ENCODE measurements at places on chromosomes 16 and 17. TPM values are rescaled to one million over a fixed set of nuclear protein-coding genes. Genes with fewer than 3 reads are reported as not detected.

TMC7 gene
- not detected for total RNA-seq

CD300A gene
- total RNA-seq: 11.3 TPM

GRCh38 chr16:11526655-11527350, 59.9 kb downstream of the LITAF start:
- H3K27me3 ChIP-seq: no peaks in the 10 kb centered on the region

GRCh38 chr17:49093131-49093530, 39.4 kb upstream of the B4GALNT2 start:
- H3K36me3 ChIP-seq: no peaks in the 10 kb centered on the region
- no peaks in the 10 kb centered on the region for H3K4me1 ChIP-seq
- H3K4me3 ChIP-seq: no peak overlapping the region
- DNase-seq: no peak
- peaks cover 3% of the 10 kb centered on the region for H3K27me3 ChIP-seq

MT3 gene
- total RNA-seq: 3.1 TPM

C1QTNF8 gene
- total RNA-seq: not detected

KRTAP2-3 gene
- not detected for total RNA-seq

GALK1 gene
- total RNA-seq: 69.3 TPM

EVPLL gene
- not detected for total RNA-seq

DNA sequence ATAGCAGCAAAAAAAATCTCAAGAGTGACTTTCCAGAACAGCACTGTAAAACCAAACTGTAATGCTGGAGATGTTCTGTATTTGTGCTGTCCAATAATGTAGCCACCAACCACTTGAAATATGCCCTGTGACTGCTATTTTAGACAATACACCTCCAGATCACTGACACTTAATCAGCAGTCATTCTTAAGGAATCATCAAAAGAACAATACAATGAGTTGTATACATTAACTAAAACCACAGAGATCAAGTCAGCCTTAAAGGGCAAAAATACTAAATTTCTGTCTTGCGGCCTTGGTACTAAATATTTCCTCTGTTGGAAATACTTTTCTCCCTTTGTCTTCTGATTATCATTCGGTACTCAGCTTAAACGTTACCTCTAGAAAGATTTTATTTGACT, 33.6 kb upstream of the ANKFY1 start:
- DNase-seq: no peak
- H3K36me3 ChIP-seq: peaks cover 16% of the 10 kb centered on the region
- H3K27me3 ChIP-seq: no peaks in the 10 kb centered on the region
- H3K4me3 ChIP-seq: no peak overlapping the region
- no peak overlapping the region for H3K27ac ChIP-seq

GRCh38 chr16:24102209-24102660, 153.9 kb upstream of the CACNG3 start:
- no peak overlapping the region for H3K27ac ChIP-seq
- no peak overlapping the region for H3K4me3 ChIP-seq
- H3K4me1 ChIP-seq: no peaks in the 10 kb centered on the region
- DNase-seq: no peak
- H3K27me3 ChIP-seq: no peaks in the 10 kb centered on the region
- H3K36me3 ChIP-seq: peaks cover 17% of the 10 kb centered on the region

ST6GALNAC1 gene
- 2.3 TPM for total RNA-seq

MIS12 gene
- 32.0 TPM for total RNA-seq

CALB2 gene
- not detected for total RNA-seq

GRCh38 chr17:32357615-32358014, 7.7 kb downstream of the ZNF207 start:
- peaks cover 37% of the 10 kb centered on the region for H3K4me1 ChIP-seq
- H3K27me3 ChIP-seq: no peaks in the 10 kb centered on the region
- peaks cover 61% of the 10 kb centered on the region for H3K36me3 ChIP-seq
- no peak for DNase-seq
- no peak overlapping the region for H3K27ac ChIP-seq

MYH1 gene
- not detected for total RNA-seq

DNA sequence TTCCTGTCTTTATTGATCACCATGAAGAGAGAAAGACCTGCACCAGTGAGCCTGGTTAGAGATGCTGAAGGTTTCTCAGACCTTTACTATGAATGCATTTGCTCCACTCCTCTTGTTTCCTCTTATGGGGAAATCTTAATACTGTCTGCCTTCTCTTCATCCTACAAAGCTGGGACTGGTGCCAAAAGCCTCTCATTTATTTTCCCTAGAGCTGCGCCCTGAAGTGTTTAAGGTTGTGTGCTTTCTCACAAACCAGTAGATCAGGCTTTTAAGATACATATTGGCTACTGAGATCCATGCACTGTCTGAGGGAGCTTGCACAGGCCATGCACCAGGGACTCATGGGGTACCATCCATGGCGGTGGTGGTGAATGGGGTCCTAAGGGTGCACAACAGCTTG, 286.1 kb upstream of the PMFBP1 start:
- no peak overlapping the region for H3K4me3 ChIP-seq
- no peak for DNase-seq
- no peaks in the 10 kb centered on the region for H3K4me1 ChIP-seq
- H3K36me3 ChIP-seq: no peaks in the 10 kb centered on the region
- no peaks in the 10 kb centered on the region for H3K27me3 ChIP-seq
- no peak overlapping the region for H3K27ac ChIP-seq

NPIPA5 gene
- 11.5 TPM for total RNA-seq

GRCh38 chr16:88131256-88131655, 180.0 kb downstream of the BANP start:
- H3K4me1 ChIP-seq: no peaks in the 10 kb centered on the region
- DNase-seq: no peak
- H3K27ac ChIP-seq: no peak overlapping the region
- H3K4me3 ChIP-seq: no peak overlapping the region
- no peaks in the 10 kb centered on the region for H3K36me3 ChIP-seq

GRCh38 chr17:13690806-13691205, 89.1 kb upstream of the HS3ST3A1 start:
- H3K27ac ChIP-seq: no peak overlapping the region
- no peak overlapping the region for H3K4me3 ChIP-seq
- H3K4me1 ChIP-seq: no peaks in the 10 kb centered on the region
- H3K27me3 ChIP-seq: peaks cover 9% of the 10 kb centered on the region

TTLL6 gene
- not detected for total RNA-seq

DNA sequence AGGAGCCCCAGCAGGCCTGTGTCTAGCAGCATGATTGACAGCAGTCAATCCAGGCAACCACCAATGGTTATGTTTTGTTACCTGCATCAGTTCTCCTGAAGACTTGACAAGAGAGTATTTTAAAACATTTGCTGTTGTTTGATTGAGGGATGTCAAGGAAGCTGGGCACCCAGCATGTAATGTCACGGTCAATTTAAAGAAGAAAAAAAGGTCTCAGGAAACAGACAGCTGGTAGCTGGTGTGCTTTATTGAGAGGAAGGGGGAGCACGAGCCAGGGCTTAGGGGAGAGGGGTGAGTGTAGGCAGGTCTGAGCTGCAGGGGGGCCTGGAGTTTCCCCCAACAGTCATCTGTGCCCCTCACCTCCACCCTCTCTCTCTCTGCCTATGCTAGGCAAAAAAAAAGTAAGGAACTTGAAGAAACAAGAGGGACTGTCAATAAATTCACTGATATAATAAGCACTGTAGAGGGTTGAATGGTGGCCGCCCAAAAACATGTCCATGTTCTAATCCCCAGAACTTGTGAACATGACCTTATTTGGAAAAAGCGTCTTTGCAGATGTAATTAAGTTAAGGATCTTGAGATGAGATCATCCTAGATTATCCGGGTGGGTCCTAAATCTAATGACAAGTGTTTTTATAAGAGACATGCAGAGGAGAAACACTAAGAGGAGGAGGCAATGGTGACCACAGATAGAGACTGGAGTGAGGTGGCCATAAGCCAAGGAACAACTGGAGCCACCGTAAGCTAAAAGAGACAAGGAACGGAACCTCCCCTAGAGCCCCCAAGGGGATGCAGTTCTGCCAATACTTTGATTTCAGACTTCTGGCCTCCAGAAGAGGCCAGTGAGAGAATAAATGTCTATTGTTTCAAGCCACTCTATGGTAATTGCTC, 14.5 kb downstream of the TSPOAP1 start:
- no peaks in the 10 kb centered on the region for H3K27me3 ChIP-seq
- no peak overlapping the region for H3K27ac ChIP-seq
- no peak for DNase-seq
- peaks cover 2% of the 10 kb centered on the region for H3K36me3 ChIP-seq
- no peak overlapping the region for H3K4me3 ChIP-seq
- H3K4me1 ChIP-seq: peaks cover 18% of the 10 kb centered on the region

DNA sequence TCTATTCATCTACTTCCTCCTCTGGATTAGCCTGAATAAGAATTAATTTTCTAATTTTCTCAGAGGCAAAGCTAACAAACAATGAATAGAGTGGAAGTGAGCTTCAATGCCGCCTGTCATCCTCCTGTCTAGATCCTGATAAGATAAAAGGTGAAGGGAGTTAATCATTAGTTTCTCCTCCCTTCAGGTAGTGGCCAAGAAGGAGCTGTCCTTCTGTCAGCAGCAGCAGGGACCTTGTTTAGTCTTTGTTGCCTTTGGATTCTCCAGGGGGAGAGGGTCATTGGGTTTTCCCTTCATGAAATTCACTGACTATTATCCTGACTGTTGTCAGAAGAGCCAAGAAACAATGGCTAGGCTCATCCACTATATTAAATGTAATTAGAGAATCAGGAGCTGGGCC, 420.2 kb upstream of the GOT2 start:
- no peaks in the 10 kb centered on the region for H3K27me3 ChIP-seq
- H3K4me1 ChIP-seq: no peaks in the 10 kb centered on the region
- H3K36me3 ChIP-seq: no peaks in the 10 kb centered on the region
- no peak overlapping the region for H3K27ac ChIP-seq

DNA sequence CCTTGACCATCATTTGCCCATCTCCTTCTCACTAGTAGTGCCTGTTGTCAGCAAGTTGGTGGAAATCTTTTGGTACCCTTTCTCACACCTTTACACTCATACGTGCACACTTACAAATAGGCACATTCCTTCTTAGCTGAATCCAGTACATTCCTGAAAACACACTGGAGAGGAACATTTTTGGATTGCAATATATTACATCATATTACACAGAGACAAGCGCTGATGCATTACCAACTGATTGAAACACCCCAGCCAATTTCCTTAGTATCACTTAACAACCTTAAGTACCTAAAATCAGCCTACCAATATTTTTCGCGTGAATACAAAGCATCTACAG, 64.1 kb downstream of the PLCG2 start:
- DNase-seq: no peak
- peaks cover 8% of the 10 kb centered on the region for H3K27me3 ChIP-seq
- H3K36me3 ChIP-seq: no peaks in the 10 kb centered on the region
- H3K27ac ChIP-seq: no peak overlapping the region
- no peak overlapping the region for H3K4me3 ChIP-seq
